Endodermal cell (in vitro differentiated cells): ENCODE measurements at places on chromosomes 7 and 10.

- DNase-seq = peak; percentile 17
Observed at GRCh38 chr10:125258676-125259075, 98.3 kb upstream of the CTBP2 start.

GRCh38 chr7:36670585-36671431, 53.5 kb downstream of the AOAH start:
- DNase-seq = peak; percentile 91

DNA sequence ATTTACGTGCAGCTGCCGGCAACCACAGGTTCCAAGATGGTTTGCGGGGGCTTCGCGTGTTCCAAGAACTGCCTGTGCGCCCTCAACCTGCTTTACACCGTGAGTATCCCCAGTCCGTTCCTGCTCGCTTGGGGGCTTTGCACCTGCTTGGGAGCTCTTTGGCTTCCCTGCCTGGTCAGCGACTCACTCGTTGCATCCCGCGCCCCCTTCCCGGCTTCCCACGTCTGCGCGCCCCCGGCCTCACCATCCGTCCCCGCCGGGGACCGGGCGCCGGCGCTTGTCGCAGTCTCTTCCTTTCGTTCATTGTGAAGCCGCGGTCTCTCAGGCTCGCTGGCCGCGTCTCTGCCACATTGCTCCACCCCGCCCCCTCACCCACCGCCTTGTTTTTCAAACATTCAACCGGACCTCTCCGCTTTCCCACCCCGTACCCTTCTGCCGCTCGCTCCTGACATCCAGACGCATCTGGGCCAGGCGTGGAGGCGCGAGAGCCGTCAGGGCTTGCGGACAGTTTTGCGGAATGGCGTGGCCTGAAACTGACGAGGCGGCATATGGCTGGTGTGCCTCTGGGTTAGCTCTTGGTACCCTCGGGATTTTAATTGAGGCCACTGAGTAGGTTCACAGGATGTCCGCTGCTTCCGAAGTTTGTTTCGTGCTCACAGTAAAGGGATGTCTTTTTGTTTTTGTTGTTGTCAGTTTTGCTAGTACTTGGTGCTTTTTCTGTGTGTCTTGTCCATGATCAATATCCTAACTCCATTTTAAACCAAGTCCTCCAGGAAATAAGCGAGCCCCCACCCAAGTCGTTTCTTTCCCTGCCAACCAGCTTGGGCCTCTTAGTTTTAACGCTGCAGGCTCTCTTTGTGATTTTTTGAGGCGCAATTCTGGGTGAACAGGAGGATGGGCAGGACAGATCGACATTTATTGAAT, 639 bp downstream of the TSPAN13 start:
- peak; percentile 90 for DNase-seq

GRCh38 chr7:31957756-31958155, 112.5 kb downstream of the PDE1C start:
- DNase-seq = no peak

DNA sequence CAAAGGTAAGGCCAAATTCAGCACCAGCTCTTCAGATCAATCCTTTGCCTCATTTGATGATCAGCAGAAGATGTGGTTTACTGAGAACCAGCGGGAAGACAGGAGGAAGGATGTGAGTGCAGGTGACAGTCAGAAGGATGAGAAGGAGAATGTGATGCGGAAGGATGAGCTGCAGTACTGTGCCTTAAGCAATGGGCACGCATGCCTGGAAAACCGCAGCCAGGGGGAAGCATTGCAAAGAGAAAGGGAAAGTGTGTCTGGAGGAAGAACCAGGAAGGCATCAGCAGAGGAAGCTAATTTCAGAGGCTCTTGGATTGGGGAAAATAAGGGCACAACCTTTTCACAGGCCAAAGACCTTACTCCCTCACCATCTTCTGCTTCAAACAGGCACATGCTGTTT, 25.7 kb downstream of the C10orf71 start:
- peak; percentile 62 for DNase-seq

- DNase-seq = no peak
Observed at GRCh38 chr7:138835087-138835486, 37.1 kb upstream of the ATP6V0A4 start.
